Ovary (tissue), 10 donors: ENCODE measurements at places on chromosomes 3 and 15.

GRCh38 chr3:182370949-182371348, 422.4 kb upstream of the ATP11B start:
- no peak for DNase-seq

GRCh38 chr3:46848271-46849044, 14.8 kb downstream of the MYL3 start:
- DNase-seq = peak; percentile 42

GRCh38 chr15:85463276-85463892, 83.0 kb downstream of the AKAP13 start:
- DNase-seq = no peak

DNA sequence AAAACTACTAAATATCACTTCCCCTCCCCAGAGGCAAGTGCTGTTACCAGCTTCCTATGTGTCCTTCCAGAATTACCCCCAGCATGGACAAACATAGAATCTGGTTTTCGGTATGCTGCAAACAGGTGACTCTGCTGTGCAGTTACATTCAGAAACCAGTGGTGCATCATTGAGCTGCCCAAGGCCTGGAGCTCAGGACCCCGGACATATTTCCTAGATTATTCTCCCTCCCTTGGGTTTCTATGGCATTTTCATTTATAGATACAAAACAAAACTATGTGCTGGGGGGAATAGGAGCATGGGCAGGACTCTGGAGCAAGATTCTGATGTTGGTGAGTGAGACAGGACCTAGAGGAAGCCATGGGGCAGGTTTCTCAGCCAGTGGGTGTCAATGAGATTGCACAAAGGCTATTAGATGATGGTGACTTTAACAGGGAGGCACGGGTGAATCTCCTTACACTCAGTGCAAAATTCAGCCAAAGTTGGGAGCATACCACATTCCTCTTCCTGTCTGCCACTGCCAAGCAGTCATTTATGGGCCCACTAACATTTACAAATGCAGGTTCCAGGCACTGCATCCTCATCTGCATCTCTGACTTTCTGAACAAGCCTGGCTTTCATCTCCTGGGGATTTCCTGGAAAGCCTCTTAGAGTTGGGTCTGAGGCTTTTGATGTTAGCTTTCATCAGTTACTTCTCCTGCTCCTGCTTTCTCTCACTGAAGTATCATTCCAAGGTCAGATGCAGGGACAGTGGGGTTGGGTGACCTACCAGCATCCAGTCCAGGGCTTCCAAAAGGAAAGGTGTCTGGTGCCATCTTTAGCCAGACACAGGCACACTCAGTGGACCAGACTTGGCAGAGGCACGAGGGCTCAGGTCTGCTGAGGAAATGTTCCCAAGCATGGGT, 44.5 kb downstream of the CMTM7 start:
- DNase-seq = no peak

DNA sequence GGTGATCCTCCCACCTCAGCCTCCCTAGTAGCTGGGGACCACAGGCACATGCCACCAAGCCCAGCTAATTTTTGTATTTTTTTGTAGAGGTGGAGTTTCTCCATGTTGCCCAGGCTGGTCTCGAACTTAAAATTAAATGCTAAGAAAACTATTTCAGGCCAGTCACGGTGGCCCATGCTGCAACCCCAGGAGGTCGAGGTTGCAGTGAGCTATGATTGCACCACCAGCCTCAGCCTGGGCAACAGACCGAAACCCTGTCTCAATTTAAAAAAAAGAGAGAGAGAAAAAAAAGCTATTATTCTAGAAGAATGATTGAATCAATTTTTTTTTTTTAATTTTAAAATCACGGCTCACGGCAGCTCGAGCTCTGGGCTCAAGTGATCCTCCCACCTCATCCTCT, 4.7 kb downstream of the SLC51A start:
- no peak for DNase-seq

GRCh38 chr3:46398186-46398955, 8.5 kb downstream of the CCR5AS start:
- DNase-seq = no peak

DNA sequence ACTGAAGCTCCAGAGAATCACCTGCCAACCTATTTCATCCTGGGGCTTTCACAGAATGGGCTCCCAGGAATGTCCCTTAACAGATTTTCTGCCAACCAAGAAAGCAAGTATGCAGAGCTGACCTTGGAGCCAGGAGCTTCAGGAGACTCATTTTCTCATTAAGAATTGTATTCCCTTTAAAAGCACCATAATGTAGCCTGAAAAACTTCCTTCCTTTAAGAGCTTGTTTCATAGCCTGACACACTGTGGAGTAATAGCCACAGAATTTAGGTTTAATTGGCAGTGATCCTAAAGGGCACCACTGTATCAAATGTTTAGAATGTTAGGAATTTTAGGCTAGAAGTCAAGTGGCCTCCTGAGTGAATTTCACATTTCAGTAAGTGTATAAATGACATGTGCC, 309.8 kb downstream of the GBE1 start:
- no peak for DNase-seq

GRCh38 chr3:48989796-48990635, at the start of gene P4HTM:
TSS of gene P4HTM (plus strand) at chr3:48990241. CDS start at chr3:48990257, 16 bp downstream.
- peak; percentile 92 for DNase-seq

- DNase-seq = no peak
Measured at GRCh38 chr3:46096336-46096735, 69.1 kb upstream of the XCR1 start.

DNA sequence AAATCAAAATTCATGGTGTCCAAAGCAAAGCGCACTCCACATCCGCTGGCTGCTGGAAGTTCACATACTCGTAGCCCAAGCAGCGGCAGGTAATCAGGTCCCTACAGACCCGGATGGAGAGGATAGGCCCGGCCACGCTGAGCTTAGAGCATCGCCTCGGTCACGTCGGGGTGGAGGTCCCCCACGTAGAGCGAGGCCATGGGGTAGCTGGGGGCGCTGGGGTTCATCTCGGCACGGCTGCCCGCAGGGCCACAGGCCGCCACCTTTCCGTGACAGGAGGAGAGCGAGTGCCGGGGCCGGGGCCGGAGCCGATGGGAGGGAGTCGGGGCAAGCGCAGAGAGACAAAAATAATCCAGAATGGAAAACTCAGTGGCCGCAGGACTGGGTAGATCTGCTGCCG, 16.1 kb upstream of the STRIT1 start:
- DNase-seq = no peak

DNA sequence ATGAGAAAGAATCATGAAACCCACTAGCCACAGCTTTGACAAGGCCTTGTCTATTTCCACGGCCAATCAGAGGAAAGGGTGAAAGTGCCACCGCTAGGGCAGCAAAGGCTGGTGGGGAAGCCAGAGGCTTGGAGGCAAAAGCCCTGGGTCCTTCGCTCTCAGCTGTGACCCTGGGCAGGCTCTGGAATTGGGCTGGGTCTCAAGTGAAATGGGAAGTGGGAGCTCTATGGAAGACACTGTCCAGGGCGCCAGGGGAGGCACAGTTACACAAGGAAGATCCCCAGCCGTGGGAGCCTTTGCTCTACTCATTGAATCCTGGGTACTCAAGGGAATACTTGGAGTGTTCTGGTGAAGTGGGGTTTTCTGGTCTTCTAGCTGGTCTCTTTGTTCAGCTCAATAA, 136.2 kb downstream of the ASB7 start:
- DNase-seq = no peak

DNA sequence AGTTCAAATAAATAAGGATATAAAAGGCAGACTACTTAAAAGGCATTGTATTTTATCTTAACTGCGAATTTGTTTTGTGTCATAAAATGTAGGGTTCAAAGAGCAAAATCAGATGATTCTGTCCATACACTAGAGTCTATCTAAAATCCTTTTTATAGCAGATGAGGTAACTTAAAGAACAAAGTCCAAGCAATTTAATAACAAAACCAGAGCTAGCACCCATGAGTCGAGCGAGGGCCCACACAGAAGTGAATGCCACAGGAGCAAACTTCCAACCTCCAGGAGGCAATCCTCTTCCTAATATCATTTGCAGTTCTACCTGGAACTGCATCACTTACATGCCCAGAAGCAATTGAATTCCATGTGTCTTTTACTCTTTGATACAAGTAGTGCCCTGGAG, 35.4 kb upstream of the KBTBD8 start:
- DNase-seq = no peak

- no peak for DNase-seq
Measured at GRCh38 chr3:81910244-81910852, 148.9 kb upstream of the GBE1 start.

DNA sequence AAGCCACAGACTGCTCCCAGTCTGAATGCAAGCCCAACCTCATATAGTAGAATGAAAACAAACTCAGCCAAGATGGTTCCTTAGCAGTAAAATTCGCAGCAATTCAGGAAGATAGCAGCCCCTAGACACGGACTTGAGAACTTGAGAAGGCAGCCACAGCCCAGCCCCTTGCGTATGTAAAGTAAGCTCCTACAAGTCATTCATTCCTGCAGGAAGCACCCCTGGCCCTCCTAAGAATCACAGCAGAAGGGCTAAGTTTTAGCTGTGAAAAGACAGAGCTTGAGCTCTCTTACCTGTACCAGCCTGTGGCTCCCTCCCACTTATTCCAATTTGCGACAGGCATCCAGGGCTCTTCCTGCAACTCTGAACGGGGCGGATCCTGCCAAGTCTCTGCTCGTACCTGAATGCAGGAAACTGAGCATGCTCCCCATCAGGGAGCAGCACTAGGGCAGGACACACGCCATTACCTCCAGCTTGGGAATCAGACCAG, 136.4 kb downstream of the MAGI1 start:
- no peak for DNase-seq

DNA sequence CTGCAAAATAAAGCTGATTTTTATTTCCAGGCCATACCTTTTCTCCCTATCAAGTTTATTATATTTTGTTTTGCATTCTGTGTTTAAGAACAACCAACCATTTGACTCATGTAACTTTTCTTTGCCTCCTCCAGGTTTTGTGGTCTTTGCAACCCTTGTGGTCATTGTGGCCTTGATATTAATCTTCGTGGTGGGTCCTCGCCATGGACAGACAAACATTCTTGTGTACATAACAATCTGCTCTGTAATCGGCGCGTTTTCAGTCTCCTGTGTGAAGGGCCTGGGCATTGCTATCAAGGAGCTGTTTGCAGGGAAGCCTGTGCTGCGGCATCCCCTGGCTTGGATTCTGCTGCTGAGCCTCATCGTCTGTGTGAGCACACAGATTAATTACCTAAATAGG, 27.6 kb downstream of the NIPA2 start:
- DNase-seq = no peak

DNA sequence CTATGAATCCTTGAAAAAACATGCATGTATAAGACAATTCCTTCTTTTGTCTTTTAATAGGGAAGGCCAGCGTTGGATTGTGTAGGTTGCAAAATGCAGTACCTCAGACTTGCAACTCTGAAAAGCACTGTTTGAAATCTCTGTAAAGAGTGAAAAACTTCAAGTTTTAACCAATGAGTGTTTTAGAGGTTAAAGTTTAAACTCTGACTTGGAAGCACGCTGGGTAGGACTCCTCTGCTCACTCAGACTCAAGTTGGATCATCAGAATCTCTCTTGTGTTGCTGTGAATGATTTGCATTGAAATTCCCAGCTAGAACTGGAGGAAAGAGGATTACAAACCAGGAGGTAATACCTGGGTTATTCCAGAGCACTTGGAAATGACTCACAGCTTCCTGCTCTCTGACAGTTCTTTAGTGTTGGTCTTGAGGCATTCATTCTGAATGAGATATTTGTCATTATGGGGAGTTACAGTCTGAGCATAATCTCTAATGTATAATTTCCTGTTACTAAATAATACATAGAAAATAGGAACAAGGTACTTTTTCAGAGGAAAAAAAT, 49.1 kb downstream of the PLS1 start:
- no peak for DNase-seq

DNA sequence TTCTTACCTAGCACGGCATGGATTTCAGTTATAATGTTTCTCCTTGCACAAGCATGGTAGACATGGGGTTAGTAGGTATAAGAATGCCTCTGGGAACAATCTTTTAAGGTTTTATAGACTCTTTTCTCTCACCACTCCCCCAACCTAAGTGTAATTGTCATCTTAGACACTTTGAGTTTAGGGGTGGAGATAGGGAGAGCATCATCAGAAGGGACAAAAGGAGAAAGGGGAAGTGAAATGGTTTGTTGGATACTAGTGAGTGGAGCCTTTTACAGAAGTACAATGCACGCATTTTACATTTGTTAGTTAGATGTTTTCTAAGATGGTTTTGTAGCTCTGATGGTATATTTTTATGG, 189.2 kb downstream of the TP63 start:
- DNase-seq = no peak

DNA sequence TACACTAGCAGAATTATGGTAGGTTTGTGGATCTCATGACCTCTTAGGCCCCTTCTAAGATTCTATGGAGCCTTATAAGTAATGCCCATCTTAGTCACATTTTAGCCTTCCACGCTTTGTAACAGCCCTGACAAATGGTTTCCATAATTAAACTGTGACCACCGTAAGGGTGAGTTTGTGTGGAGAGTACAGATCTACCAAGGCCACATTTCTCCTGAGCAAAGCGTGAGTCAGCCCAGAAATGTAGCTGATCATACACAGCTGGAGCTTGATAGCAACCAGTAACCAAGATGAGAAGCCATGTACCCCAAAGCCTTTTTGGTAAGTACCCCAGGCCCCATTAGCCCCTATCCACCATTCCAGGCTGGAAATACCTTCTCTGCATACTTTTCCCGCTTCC, 31.7 kb downstream of the CHAC1 start:
- DNase-seq = no peak

GRCh38 chr3:147521646-147522045, 112.5 kb downstream of the ZIC1 start:
- no peak for DNase-seq

GRCh38 chr3:51568036-51568435, 29.5 kb downstream of the RAD54L2 start:
- DNase-seq = no peak

DNA sequence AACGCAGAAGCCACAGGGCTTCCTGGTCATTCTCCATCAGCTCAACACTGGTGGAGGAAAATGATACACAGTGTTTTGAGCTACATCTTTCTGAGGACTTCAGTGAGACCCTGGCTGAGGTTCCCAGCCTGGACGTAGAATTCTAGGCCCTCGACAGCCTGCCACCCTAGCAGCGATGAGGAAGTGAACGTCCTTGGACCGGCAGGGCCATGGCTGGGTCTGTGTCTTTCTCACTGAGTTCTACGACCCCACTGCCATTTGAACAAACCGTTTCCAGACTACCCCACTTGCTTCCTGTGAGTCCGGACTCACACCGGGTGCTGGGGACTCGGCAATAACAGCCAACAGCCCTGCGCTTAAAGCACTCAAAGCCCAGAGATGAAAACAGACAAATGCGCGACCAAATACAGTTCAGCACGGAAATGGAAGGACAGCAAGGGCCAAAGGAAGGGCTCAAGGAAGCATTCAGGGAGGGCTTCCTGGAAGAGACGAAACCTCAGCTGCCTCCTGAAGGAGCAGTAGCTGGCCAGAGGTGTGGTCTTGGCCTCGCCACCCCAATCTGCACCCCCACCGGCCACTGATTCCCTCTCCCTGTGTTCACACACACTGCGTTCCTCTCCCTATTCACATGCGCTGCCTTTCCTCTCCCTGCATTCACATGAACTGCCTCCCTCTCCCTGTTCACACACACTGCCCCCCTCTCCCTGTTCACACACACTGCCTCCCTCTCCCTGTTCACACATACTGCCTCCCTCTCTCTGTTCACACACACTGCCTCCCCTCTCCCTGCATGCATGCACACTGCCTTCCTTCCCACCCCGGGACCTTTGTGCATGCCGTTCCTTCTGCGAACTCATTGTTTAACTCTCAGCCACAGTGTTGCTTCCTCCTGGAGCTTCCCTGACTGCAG, 136.3 kb upstream of the PRR20G start:
- DNase-seq = no peak
